ENCODE measurements at places on chromosomes 4 and X. TPM values are rescaled to one million over a fixed set of nuclear protein-coding genes. Genes with fewer than 3 reads are reported as not detected.

The CT45A10 gene
- polyA plus RNA-seq, result not detected

The PNMA6A gene
- 0.12 TPM for polyA plus RNA-seq

The GABRA4 gene
- not detected for polyA plus RNA-seq

The ATP2B3 gene
- polyA plus RNA-seq, result not detected

The CACNA1F gene
- 9.3 TPM for polyA plus RNA-seq

The CLNK gene
- polyA plus RNA-seq, result 0.75 TPM

The TLR1 gene
- polyA plus RNA-seq, result 23.4 TPM

The SHISA3 gene
- polyA plus RNA-seq, result not detected

The TBX22 gene
- polyA plus RNA-seq, result not detected
